ENCODE measurements at places on chromosomes 5 and 9. TPM values are rescaled to one million over a fixed set of nuclear protein-coding genes. Genes with fewer than 3 reads are reported as not detected.

DNA sequence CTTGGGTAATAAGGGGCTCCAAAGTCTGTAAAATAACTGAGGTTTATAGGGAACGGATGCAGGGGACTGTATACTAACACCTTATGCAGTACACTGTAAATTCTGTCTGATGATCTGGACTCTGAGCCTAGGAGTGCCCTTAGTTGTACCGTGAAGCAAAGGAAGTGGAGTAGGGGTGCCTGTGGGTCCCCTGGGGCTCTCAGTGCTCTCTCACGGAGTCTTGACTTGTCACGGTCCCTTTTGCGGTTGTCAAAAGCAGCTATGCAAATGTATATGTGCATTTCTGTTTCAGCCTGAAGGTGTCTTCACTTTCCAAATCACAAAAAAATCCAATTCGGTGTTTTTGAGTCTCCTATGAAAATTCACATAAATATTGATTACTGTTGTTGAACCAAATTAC, 17.8 kb downstream of the DMRT1 start:
- no peak for DNase-seq

GRCh38 chr5:124460642-124461041, 285.8 kb downstream of the ZNF608 start:
- DNase-seq, result no peak

- no peak for DNase-seq
These were observed 130.2 kb upstream of the FSTL4 start for GRCh38 chr5:133742431-133742988.

ROPN1L gene
- total RNA-seq, result 1.9 TPM
